Activated T-cell treated with anti-CD3 and anti-CD28 coated beads for 1 hour (primary cell): ENCODE measurements at places on chromosomes 2 and 18.

GRCh38 chr2:14134771-14135170, 497.7 kb upstream of the LRATD1 start:
- DNase-seq = no peak

- DNase-seq = no peak
Measured at GRCh38 chr2:161044095-161044865, 115.9 kb upstream of the TANK start.

- no peak for DNase-seq
Measured at GRCh38 chr2:74953796-74954499, 4.5 kb upstream of the POLE4 start.

DNA sequence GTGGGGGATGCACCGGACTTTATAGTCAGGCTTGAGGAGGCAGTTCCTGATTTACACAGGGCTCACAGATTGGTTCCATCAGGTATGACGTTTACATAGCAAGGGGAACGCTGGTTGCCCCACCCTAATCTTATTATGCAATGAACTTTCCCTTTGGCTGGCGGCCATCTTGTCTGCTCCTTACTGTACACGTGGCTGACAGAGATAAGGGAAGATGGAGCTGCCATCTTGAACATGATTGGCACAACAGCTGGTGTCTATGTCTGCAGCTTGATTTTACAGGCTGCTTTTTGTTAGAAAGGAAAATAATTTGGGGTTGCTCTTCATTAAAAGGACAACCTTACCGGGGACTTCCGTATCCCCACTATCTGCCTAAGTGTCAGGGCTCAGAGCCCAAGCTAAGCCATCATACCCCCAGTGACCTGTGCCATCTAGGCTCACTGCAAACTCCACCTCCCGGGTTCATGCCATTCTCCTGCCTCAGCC, 33.5 kb upstream of the ATG16L1 start:
- no peak for DNase-seq

DNA sequence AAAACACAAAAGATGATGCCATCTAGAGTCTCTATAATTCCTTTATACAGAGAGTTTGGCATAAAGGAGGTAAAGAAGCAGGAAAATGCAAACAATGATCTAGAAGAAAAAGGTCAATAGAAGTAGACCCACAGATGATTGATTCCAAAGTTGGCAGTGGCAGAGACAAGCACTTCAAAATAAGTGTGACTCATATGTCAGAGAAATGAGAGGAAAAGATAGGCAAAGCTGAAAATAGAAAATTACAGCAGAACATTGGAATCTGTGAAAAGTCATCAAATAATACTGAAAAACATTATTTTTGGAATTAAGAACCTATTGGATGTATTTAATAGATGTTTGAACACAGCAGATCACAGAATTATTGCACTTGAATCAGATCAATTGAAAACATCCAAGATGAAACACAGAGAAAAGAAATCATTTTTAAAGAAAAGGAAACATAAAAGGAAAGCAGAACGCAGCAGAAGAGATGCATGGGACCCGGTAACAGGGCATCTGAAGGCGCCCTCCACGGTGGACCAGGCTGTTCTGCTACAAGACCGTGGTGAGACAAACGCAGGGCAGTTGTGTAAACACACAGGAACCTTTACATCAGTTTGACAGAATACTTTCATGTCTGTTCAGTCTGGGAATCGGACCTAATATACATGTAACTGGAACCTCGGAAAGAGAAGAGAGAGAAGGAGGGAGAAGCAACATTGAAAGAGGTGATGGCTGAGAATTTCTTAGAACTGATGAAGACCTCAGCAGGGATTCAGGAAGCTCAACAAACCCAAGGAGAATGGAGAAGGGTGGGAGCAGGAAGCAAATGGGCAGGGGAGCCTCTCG, 74.6 kb upstream of the GPC1 start:
- no peak for DNase-seq

DNA sequence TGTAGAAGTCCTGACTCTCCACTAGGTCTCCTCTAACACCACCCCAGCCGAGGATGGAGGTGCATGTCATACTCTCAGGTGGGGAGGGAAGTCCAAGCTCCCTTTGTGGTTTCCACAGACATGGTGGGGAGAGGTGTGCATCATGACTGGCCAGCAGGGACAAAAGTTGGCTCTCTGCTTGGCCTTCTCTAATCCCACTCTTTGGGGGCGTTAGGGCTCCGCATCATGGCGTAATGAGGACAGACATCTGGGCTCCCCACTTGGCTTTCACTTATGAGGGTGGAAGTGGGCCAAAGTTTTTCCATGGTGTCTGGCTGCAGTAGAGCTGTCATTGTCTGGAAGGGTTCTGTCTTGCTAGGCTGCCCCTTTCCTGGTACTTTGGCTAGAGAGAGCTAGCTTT, 80.7 kb upstream of the DAPL1 start:
- DNase-seq = no peak

DNA sequence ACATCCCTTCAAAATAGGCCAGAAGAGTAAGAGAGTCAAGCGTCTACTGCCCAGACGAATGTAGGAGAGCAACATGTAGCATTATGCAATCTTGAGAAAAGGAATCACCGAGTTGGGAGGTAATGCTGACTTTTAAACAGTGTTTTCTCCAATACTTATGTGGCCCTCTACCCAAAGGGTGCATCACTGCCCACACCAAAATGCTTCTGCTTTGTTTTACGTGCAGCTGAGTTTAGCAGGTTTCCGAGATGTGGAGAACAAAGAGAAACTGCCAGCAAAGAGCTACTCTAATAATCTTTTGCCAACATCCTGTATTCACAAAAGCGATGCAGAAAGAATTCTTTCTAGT, 63.4 kb upstream of the ZEB2 start:
- DNase-seq = no peak

- DNase-seq = no peak
Measured at GRCh38 chr18:45399146-45399545, 216.1 kb upstream of the SLC14A2 start.

- DNase-seq = no peak
Measured at GRCh38 chr2:14601156-14601770, 31.3 kb upstream of the LRATD1 start.

GRCh38 chr2:7992612-7993602, 688.9 kb upstream of the ID2 start:
- no peak for DNase-seq

GRCh38 chr2:157783245-157783644, 92.9 kb downstream of the ACVR1 start:
- no peak for DNase-seq

DNA sequence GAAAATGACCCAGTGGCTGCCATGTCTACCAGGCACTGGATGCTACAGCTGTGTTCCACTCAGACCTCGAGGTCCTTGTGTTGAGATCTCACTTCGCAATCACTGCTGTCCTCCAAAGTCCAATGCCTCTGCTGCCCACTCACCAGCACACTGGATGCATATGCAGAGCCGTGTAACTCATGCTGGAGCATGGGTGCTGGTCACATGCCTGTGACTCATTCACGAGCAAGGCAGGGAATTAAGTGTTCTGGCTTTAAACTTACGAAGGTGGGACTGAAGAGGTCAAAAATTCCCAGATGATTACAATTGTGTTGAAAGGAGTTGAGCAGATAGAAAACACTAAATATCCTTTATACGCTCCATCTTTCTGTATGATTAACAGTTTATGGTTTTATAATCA, 417.5 kb downstream of the NUP35 start:
- DNase-seq = no peak
